Motor neuron (in vitro differentiated cells): ENCODE measurements at places on chromosomes 4 and X. TPM values are rescaled to one million over a fixed set of nuclear protein-coding genes. Genes with fewer than 3 reads are reported as not detected.

Gene IL15
- 1.4 and 2.0 TPM in 2 replicates for total RNA-seq

Gene JAKMIP1
- 9.0 and 10.7 TPM in 2 replicates for total RNA-seq

Gene C4orf51
- total RNA-seq = not detected in 2 replicates

Gene RTL9
- 0.60 and 0.62 TPM in 2 replicates for total RNA-seq

Gene SHOX
- total RNA-seq = 0.11 and 0.41 TPM in 2 replicates

Gene GRPR
- 2.7 and 4.3 TPM in 2 replicates for total RNA-seq

Gene SSX2
- not detected in 2 replicates for total RNA-seq

Gene CPZ
- total RNA-seq = 0.46 TPM in 1 of 2 replicates, not detected in the other

Gene F11
- total RNA-seq = 1.1 TPM in 1 of 2 replicates, not detected in the other

Gene TLR2
- total RNA-seq = 0.58 and 0.62 TPM in 2 replicates

Gene ZCCHC18
- total RNA-seq = 8.0 and 11.9 TPM in 2 replicates

Gene ZXDB
- total RNA-seq = 7.6 and 7.8 TPM in 2 replicates

Gene SASH3
- 0.24 TPM in 2 replicates for total RNA-seq

Gene MAGEB1
- total RNA-seq = not detected in 2 replicates

Gene VGLL1
- total RNA-seq = not detected in 2 replicates

Gene PABPC1L2A
- total RNA-seq = 1.6 TPM in 2 replicates

Gene NUP62CL
- not detected in 2 replicates for total RNA-seq

Gene PRSS12
- total RNA-seq = 1.9 and 2.8 TPM in 2 replicates

Gene RPL39
- total RNA-seq = 5,458 and 5,841 TPM in 2 replicates

Gene KLF8
- total RNA-seq = 0.15 and 0.45 TPM in 2 replicates

Gene LARP1B
- 28.0 and 29.1 TPM in 2 replicates for total RNA-seq

Gene RIPPLY1
- total RNA-seq = 0.81 TPM in 1 of 2 replicates, not detected in the other
